Colonic mucosa (tissue), 4 donors: ENCODE measurements at places on chromosomes 11 and 22. TPM values are rescaled to one million over a fixed set of nuclear protein-coding genes. Genes with fewer than 3 reads are reported as not detected.
A peak's percentile ranks its signal among the peaks of the same experiment; 100 is the strongest.

DNA sequence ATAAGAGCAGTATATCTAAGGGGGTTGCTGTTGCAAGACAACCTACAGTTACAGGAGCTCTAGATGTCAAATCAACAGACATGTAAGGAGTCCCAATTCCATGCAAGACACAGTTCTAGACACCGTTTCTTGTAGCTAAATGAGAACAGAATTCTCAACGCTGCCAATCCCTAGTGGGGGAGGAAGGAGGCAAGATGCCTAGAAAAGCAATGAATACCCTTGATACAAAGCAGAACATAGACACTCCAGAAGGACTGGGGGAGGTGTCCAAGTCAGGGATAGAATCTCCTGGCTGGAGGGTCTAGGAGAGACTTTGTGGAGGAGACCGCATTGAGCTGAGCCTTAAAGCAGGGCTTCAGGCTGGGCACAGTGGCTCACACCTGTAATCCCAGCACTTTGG lies 280.2 kb downstream of the BUD13 start:
- H3K4me1 ChIP-seq = no peaks in the 10 kb centered on the region
- H3K4me3 ChIP-seq = no peak overlapping the region

GRCh38 chr22:48840112-48840949 lies 987.3 kb downstream of the BRD1 start:
- DNase-seq = no peak
- no peak overlapping the region for H3K4me3 ChIP-seq
- H3K27ac ChIP-seq = no peak overlapping the region

DNA sequence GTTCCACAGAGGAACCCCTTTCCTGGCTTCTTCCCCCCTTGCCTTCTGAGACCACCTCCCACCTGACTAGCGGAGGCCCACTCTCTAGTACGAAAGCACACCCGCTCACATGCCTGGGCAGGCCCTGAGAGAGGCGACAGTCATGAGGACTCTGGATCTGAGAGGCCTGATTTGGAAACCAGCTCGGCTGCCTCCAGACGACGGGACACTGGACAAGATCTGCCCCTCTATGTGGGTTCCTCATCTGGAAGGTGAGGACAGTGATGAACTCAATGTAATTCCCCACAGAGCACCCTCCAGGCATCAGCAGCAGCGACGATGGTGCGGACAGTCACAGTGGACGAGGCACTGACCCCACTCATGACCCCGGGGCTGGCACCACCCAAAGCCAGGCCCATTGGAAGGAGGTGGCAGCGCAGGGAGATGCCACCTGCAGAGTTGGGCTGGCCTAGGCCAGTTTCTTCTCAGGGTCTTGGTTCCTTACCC lies 7.5 kb downstream of the SULT4A1 start:
- no peaks in the 10 kb centered on the region for H3K36me3 ChIP-seq
- DNase-seq = no peak
- no peak overlapping the region for H3K27ac ChIP-seq

DNA sequence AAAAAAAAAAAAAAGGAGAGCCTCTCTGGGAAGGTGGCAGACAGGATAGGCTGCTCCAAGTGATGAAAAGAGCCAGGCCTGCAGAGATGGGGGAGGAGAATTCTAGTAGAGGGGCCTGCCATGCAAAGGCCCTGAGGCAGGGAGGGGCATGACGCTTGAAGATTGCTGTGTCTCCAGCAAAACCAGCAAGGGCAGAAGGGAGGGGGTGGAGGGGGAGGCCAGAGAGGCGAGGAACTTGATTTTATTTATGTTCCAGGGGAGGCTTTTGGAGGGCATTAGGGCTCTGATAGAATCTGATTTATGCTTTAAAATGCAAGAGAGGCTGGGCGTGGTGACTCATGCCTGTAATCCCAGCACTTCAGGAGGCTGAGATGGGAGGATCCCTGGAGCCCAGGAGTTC lies 16.7 kb upstream of the PACSIN2 start:
- DNase-seq = no peak
- no peaks in the 10 kb centered on the region for H3K27me3 ChIP-seq
- H3K4me3 ChIP-seq = no peak overlapping the region
- no peak overlapping the region for H3K27ac ChIP-seq
- H3K36me3 ChIP-seq = no peaks in the 10 kb centered on the region

GRCh38 chr11:65851083-65851579 lies 6.8 kb downstream of the CFL1 start:
- no peak overlapping the region for H3K27ac ChIP-seq
- no peak overlapping the region for H3K4me3 ChIP-seq
- H3K36me3 ChIP-seq = peaks cover 16% of the 10 kb centered on the region

GRCh38 chr22:22428222-22429098 lies 80.1 kb downstream of the ZNF280B start:
- H3K36me3 ChIP-seq = no peaks in the 10 kb centered on the region

DNA sequence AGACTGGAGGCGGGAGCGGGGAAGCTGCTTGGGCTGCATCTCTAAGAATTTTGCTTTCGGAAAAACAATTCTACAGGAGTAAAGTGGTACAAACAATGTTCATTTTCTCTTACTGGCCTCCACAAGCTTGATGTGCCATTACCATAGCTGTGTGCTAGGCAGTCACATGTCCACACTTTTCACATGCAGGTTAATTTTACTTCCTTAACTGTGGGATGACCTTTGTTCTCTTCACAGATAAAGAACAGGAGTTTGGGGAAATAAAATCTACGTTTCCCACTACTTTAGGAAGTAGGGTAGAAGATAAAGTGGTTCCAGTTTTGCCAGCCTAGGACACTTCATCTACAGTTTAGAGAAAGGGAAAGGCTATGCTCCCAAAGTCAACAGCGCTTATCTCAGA lies 327.2 kb upstream of the NARS2 start:
- H3K27me3 ChIP-seq = no peaks in the 10 kb centered on the region
- H3K27ac ChIP-seq = no peak overlapping the region
- H3K4me3 ChIP-seq = no peak overlapping the region

GRCh38 chr11:1573903-1574237 lies 1.8 kb upstream of the DUSP8 start:
- no peak for DNase-seq
- H3K36me3 ChIP-seq = no peaks in the 10 kb centered on the region
- peaks cover 4% of the 10 kb centered on the region for H3K4me1 ChIP-seq
- peak overlapping the region; percentile 59 for H3K4me3 ChIP-seq
- H3K27ac ChIP-seq = peak overlapping the region; percentile 87

GRCh38 chr22:48494968-48495750 lies 1332.5 kb downstream of the BRD1 start:
- H3K36me3 ChIP-seq = no peaks in the 10 kb centered on the region
- peaks cover 17% of the 10 kb centered on the region for H3K27me3 ChIP-seq
- DNase-seq = no peak
- no peak overlapping the region for H3K27ac ChIP-seq

GRCh38 chr22:17916226-17916889 lies 108.0 kb downstream of the MICAL3 start:
- no peak for DNase-seq
- no peaks in the 10 kb centered on the region for H3K4me1 ChIP-seq
- no peaks in the 10 kb centered on the region for H3K27me3 ChIP-seq

GRCh38 chr11:13983081-13983751 lies 20.7 kb downstream of the SPON1 start:
- no peaks in the 10 kb centered on the region for H3K4me1 ChIP-seq
- DNase-seq = peak; percentile 46
- H3K27ac ChIP-seq = peak overlapping the region; percentile 31
- no peaks in the 10 kb centered on the region for H3K36me3 ChIP-seq
- no peak overlapping the region for H3K4me3 ChIP-seq
- H3K27me3 ChIP-seq = no peaks in the 10 kb centered on the region

- DNase-seq = no peak
- no peak overlapping the region for H3K4me3 ChIP-seq
- H3K27me3 ChIP-seq = no peaks in the 10 kb centered on the region
- H3K36me3 ChIP-seq = no peaks in the 10 kb centered on the region
- no peaks in the 10 kb centered on the region for H3K4me1 ChIP-seq
These were observed 44.0 kb downstream of the RPUSD4 start for GRCh38 chr11:126167488-126167887.

DNA sequence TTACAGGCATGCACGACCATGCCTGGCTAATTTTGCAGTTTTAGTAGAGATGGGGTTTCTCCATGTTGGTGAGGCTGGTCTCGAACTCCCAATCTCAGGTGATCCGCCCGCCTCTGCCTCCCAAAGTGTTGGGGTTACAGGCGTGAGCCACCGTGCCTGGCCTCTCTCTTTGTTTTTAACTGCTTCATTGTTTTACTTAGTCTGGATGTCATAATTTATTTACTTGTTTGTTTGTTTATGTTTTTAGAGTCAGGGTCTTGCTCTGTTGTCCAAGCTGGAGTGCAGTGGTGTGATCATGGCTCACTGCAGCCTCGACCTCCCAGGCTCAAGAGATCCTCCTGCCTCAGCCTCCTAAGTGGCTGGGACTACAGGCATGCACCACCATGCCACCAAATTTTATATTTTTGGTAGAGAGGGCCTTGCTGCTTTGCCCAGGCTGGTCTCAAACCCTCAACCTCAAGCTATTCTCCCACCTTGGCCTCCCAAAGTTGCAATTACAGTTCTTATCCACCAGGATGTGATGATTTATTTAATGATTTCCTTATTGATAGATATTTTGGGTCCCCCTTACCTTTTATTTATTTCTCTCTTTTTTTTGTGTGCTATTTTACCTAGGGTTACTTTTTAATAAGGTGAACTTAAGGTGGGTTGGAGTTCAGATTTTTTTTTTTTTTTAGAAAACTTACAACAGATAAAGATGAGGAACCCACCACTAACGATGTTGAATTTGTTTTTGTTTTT lies 52.6 kb upstream of the ADA2 start:
- no peak for DNase-seq
- H3K27ac ChIP-seq = no peak overlapping the region
- no peak overlapping the region for H3K4me3 ChIP-seq
- no peaks in the 10 kb centered on the region for H3K4me1 ChIP-seq
- H3K27me3 ChIP-seq = no peaks in the 10 kb centered on the region
- no peaks in the 10 kb centered on the region for H3K36me3 ChIP-seq

- H3K4me1 ChIP-seq = no peaks in the 10 kb centered on the region
- H3K27ac ChIP-seq = no peak overlapping the region
- no peak for DNase-seq
- H3K4me3 ChIP-seq = no peak overlapping the region
- no peaks in the 10 kb centered on the region for H3K36me3 ChIP-seq
- H3K27me3 ChIP-seq = peaks cover 23% of the 10 kb centered on the region
These were observed 3.4 kb downstream of the GUCY1A2 start for GRCh38 chr11:107014871-107015270.

- peaks cover 3% of the 10 kb centered on the region for H3K36me3 ChIP-seq
- no peak overlapping the region for H3K27ac ChIP-seq
- DNase-seq = no peak
- no peaks in the 10 kb centered on the region for H3K4me1 ChIP-seq
- H3K27me3 ChIP-seq = no peaks in the 10 kb centered on the region
These were observed 40.9 kb downstream of the CSRP3 start for GRCh38 chr11:19160847-19161246.

DNA sequence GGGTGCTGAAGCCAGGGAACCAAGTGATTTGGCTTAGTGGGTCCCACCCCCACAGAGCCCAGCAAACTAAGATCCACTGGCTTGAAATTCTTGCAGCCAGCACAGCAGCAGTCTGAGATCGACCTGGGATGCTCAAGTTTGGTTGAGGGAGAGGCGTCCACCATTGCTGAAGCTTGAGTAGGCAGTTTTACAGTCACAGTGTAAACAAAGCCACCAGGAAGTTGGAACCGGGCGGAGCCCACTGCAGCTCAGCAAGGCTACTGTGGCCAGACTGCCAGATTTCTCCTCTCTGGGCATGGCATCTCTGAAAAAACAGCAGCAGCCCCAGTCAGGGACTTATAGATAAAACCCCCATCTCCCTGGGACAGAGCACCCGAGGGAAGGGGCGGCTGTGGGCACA lies 424.1 kb upstream of the TENM4 start:
- H3K4me1 ChIP-seq = no peaks in the 10 kb centered on the region
- no peaks in the 10 kb centered on the region for H3K27me3 ChIP-seq
- no peak overlapping the region for H3K4me3 ChIP-seq
- H3K36me3 ChIP-seq = no peaks in the 10 kb centered on the region

DNA sequence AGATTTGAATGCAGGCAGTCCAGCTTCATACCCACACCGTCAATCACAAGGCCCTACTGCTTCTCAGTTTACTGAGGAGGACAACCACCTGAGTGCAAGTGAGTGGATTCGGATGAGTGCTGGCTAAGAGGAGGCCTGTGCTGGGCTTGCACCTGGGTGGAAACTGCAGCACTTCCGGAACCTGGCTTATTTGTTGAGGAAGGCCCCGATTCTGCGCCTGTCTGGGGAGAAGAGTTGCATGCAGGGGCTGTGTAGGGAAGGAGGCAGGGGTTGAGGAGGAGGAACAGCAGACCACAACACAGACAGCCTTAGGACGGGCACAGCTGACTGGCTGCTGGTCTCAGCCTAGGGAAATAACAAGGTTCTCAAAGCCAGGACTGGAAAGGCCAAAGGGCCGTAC lies 20.8 kb downstream of the ABTB2 start:
- no peak for DNase-seq
- no peaks in the 10 kb centered on the region for H3K36me3 ChIP-seq
- no peaks in the 10 kb centered on the region for H3K4me1 ChIP-seq

DNA sequence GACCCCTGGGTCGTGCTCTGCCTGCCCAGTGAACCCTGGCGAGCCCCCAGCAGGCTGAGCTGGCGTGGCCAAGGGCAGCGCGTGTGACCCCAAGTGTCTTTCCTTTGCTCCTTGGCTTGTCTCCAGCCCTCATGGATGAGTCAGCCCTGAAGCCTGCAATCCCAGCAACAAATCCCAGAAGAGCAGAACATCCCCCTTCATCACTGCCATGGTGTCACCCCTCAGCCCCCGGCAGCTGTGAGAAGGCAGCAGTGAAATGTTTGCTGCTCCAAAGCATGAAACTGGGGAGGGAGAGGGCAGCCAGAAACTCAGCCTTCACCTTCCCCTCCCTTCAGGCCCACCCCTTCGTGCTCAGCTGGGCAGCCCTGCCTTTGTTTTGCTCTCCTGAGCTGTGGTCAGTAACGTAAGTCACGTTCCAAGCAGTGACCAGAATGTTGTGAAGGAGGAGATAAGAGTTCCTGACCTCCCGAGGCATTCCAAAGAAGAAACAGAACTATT lies 29.8 kb downstream of the ADAMTS15 start:
- no peak overlapping the region for H3K4me3 ChIP-seq
- H3K27me3 ChIP-seq = no peaks in the 10 kb centered on the region
- H3K4me1 ChIP-seq = no peaks in the 10 kb centered on the region
- H3K36me3 ChIP-seq = no peaks in the 10 kb centered on the region
- DNase-seq = peak; percentile 66

DNA sequence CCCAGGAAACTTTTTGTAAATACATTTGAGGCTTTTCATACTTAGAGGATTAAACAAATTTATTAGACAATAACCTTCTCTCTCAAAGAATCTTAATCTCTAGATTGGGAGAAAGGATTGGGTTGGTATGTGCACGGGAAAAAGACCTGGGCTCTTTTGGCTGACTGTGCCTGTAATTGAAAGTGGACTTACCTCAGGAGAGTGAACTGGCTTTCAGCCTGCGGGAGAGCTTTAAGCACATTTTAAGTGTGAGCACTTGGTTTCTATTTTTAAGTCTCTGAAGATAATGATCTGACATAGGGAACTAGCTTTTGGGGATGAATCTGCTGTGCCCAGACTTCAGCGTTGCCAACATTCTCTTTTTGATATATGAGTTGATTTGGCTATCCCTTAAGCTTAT lies 35.8 kb downstream of the UVRAG start:
- DNase-seq = no peak
- no peaks in the 10 kb centered on the region for H3K36me3 ChIP-seq
- H3K4me3 ChIP-seq = no peak overlapping the region
- H3K27me3 ChIP-seq = no peaks in the 10 kb centered on the region
- no peaks in the 10 kb centered on the region for H3K4me1 ChIP-seq

Gene MCM5
- total RNA-seq = 120 TPM

Gene TRIM51
- total RNA-seq = not detected

Gene TMEM45B
- total RNA-seq = 303 TPM

Gene OR52N4
- not detected for total RNA-seq

Gene NAALAD2
- total RNA-seq = 0.25 TPM

Gene FOLH1
- total RNA-seq = 0.69 TPM

Gene SCUBE2
- 7.5 TPM for total RNA-seq

Gene OR5B21
- total RNA-seq = not detected

Gene OR10G4
- 0.12 TPM for total RNA-seq

Gene ZNF74
- 6.2 TPM for total RNA-seq

Gene SLC22A25
- not detected for total RNA-seq
